ENCODE measurements at places on chromosomes 3 and 15.

DNA sequence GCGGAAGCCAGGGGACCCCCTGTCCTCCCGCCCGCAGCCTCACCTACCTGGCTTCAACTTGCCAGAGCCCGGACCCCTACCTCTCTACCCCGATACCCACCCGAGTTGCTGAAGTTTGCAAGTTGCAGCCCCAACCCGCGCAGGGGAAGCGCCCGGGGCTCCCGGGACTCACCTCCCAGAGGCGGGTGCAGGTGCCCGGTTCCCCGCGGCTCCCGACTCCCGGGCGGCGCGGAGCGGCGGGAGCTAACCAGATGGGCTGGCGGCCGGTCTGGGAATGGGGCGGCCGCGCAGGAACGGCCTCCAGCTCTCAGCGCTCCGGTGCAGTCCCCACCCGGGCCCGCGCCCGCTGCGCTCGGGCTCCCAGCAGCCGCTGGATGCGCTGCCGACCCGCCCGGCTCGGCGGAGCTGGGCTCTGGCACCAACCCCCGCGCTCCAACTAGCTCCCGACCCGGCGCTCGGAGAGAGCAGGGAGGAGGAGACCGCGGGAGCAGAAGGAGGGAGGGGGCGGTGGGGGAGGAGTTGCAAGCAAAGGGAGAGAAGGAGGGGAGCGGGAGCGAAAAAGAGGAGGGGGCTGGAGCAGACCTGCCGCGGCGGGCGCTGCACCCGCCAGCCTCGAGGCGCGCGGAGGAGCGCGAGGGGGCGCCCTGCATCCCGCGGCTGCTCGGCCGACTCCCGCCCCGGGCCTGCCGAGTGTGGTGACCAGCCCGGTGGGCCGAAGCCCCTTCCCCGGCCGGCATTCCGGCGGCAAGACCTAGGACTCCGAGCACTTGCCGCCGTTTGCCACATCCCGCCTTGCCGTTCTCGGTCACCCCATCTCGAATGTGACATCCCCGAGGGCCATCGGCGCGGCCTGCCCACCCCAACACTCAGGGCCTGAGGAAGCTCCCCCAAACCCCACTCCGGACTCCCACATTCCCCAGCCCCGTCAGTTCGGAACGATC lies at the start of gene SEMA5B:
SEMA5B (minus strand) TSS at position 472 of the 941 bp plus-strand sequence. CDS start 66,500 bp downstream, outside the sequence.
- DNase-seq: no peak

- no peak for DNase-seq
Measured at GRCh38 chr3:129330409-129330808, 51.7 kb downstream of the HMCES start.

DNA sequence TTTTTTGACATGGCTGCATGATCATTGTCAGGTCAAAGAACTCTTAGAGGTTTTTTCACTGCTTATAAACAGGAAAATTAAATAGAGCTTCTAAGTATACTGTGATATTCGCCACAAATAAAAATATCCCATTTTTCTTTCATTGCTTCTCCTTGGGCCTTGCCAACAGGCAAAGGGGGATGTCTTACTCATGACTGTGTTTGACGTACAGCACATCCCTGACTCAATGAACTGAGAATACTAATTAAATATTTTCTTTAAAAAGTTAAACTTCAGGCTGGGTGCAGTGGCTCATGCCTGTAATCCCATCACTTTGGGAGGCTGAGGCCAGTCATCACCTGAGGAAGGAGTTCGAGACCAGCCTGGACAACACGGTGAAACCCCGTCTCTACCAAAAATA lies 41.4 kb upstream of the CCDC80 start:
- DNase-seq: no peak

DNA sequence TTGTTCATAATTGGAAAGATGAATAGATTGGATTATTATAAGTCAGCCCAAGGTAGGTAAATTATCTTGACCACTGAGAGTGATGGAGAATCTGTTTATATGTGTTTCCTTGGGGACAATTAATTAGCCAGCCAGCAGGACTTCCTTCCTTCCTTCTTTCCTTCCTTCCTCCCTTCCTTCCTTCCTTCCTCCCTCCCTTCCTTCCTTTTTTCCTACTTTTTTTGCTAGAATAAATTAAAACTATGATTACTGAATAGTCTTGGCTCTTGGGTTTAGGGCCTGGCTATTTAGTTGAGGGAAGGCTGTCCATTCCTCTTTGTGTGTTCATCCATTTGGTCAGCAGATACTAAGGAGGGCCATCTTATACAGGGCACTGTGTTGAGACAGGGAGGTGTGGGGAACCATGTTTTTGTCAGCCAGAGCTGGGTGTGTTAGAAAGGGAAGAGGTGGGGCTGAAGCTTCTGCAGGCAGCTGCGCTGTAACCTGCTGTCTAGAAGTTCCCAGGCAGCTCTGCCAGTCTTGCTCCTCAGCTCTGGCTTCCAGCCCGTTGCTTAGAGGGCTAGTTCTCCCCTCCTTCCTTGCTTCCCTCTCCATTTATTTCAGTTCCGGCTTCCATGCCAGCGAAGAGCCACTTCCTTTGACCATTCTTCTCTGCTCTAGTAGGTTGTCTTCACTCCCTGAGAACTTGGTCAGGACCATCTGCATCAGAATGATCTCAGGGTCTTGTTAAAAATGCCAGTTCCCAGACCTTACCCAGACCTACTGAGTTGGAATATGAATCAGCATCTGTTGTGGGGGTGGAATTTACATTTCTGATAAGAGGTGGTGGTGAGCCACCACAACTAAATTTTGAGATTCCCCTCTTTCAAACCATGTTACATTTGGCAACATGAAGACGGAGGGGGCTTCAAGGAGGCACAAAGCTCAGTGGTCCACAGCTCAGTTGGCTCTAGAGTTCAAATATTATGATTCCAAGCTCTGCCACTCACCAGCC lies 113.9 kb downstream of the DGKG start:
- no peak for DNase-seq

DNA sequence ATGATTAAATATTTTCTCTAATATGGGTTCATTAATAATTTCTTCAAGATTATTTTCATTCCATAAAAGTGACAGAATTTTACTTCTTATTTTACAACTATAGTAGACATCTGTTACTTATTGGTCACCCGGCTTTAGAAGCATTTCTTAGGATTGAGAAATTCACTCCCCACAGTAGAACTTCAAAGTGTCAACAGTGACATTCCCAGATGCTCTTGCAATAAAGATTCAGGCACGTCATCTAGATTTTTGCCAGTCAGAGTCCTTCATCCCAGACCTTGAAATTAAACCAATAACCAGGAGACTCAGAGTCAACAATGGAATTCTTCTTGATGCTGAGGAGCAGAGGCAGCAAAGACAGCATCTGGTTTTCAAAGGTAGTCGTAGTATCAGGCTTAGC lies 190.8 kb downstream of the VGLL3 start:
- DNase-seq: no peak

- no peak for DNase-seq
Measured at GRCh38 chr15:58398643-58399042, 33.1 kb upstream of the LIPC start.

DNA sequence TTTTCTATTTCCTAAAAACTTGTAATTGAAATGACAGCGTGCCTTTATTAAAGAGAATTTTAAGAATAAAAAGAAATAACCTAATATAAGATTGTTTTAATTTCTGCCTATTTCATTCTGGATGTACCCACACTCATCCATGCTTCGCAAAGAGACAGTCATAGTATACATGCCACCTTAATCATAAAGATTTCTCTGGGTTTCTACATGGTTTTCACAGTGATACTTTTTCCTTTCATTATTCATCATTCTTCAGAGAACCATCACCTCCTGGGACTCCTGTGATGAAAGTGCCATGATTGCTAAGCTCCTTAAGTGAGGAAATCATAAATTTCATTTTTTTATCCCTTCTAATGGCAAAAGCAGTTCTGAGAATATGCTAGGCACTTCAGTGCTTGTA lies 4.3 kb upstream of the CCR8 start:
- DNase-seq: no peak

DNA sequence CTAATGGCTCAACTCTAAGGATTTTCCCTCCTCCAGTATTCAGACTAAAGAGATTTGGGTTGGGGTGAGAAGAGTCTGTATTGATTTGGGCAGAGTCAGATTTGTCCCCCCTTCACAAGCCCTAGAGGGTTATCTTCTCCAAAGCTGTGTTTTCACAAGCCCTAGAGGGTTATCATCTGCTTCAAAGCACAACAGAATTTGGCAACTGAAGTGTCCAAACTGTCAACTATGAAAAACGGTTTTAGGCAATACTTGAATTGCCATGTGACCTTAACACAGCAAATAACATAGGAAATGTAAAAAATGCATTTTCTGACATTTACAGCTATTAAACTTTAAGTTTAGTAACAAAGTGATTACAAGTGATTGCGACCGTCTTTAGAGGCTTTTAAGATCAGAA lies 119.9 kb downstream of the IMPG2 start:
- no peak for DNase-seq

GRCh38 chr3:20488151-20488550 lies 302.1 kb upstream of the SGO1 start:
- no peak for DNase-seq

- DNase-seq: no peak
Measured at GRCh38 chr3:16369276-16369675, 104.3 kb downstream of the OXNAD1 start.

- DNase-seq: no peak
Measured at GRCh38 chr15:42594095-42594494, 18.7 kb downstream of the STARD9 start.

- no peak for DNase-seq
Measured at GRCh38 chr3:49880581-49881315, 11.0 kb upstream of the CAMKV start.

- DNase-seq: no peak
Measured at GRCh38 chr3:58251631-58252035, 14.0 kb downstream of the ABHD6 start.

GRCh38 chr3:125079675-125080045 lies 23.9 kb upstream of the HEG1 start:
- DNase-seq: no peak

- DNase-seq: no peak
Measured at GRCh38 chr3:186067360-186068242, 41.3 kb downstream of the ETV5 start.

- no peak for DNase-seq
Measured at GRCh38 chr15:29968895-29969561, 113.7 kb upstream of the GOLGA8J start.

DNA sequence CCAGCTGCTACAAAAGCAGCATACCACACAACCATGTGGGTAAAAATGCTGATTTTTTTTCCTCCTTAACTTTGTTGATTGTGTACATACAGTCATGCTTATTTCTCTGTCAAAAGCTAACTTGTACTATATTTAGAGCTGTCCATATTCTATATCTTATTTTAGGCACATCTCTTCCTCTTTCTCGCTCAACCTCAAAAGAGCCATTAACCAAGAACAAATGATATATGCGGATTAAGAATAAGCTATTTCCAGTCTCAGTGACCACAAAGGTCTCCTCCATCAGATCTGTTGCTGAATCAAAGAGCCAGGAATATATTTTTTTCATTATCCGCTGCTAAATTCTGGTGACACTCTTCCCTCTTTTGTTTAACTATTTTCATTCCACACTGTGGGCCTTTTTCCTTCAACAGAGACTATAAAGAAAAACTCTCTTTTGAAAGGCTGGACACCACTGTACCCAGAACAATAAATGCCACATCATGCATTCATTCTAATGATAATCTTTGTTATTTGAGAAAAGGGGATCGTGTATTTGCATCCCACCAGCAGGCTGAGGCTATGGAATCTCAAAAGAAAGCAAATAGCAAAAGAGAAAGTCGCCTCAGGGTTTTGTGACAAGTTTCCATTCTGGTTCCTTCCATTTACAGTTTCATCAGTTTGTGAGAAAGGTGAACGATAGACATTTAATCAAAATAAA lies 8.0 kb downstream of the TMEM212 start:
- no peak for DNase-seq

DNA sequence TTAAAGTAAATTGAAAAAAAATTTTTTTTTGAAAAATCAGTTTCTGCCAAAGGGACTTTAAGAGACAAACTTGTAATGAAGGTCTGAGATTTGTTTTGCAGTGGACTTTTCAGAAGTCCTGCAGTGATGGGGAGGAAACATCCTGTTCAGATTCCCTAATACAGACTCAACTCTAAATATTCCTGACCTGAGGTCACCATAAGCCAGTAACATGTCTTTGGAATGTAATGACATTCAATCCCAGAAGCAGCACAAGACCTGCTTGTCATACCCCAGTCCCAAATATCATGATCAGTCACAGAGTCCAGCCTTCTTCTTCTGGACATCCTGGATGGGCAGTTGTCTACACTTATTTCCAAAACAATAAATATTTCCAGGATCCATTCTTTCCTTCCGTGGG lies 53.6 kb downstream of the TMEM39A start:
- DNase-seq: no peak

GRCh38 chr3:184512621-184513020 lies 49.0 kb upstream of the EPHB3 start:
- no peak for DNase-seq

GRCh38 chr3:152230370-152230769 lies 38.4 kb upstream of the MBNL1 start:
- no peak for DNase-seq

DNA sequence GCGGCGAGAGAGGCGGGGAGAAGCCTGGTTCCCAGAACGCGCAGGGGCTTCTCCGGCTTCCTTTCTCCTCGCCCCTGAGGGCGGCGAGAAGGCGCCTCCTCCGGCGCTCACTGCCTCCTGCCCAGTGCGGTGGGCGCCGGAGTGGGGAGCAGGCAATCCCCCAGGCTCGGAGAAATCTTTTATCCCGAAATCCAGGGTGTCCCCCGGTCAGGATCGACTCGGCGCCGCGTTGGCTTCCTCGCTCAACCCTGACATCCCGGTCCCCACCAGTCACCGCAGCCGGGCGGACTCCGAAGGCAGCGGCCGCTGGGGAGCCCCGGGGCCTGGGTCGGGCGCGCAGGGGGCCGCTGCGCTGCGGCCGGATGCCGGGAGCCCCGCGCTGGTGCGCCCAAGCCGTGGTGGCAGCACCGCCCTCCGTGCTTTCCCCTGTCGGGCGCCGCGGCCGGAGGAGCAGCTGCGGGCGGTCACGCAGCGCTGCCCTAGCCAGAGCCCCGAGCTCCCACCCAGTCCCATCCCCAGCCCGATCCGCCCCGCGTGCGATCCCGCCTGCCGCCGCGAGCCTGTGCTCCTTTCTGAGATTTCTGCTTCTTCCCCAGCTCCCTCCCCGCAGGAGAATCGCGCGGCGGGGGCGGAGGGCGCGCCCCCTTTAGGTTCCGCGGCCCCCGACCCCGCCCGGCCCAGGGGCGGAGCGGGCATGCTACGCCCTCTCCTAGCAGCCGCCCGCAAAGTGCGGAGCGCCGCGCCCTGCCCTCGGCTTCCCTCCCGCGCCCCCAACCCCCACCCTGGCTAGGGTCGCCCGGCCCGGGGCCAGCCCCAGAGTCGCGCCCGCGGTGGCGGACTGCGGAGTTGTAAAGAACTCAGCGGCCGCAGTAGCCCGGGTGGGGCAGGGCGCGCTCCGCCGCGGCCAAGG lies 683 bp upstream of the CACNA2D3 start:
- DNase-seq: no peak

DNA sequence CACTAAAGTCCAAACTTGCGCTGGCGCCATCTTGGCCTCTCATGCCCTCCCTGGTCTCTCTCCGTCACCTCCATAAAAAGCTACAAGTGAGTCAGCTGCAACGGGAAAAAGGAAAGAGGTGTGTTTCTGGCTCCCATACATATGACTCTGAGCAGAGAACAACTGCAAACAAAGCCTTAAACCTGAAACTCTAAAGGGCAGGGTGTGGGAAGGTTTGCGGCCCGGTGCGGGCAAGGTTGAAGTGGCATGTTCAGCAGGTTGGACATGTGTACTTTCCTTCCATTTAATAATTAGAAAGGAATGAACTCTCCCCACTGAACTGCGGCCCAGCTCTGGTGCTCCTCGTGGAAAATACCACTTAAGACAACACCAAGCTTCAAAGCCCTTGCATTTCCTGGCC lies 59.0 kb upstream of the PPARG start:
- no peak for DNase-seq
